Prostate gland (tissue), 2 donors: ENCODE measurements at places on chromosomes 16 and 17. TPM values are rescaled to one million over a fixed set of nuclear protein-coding genes. Genes with fewer than 3 reads are reported as not detected.

DNA sequence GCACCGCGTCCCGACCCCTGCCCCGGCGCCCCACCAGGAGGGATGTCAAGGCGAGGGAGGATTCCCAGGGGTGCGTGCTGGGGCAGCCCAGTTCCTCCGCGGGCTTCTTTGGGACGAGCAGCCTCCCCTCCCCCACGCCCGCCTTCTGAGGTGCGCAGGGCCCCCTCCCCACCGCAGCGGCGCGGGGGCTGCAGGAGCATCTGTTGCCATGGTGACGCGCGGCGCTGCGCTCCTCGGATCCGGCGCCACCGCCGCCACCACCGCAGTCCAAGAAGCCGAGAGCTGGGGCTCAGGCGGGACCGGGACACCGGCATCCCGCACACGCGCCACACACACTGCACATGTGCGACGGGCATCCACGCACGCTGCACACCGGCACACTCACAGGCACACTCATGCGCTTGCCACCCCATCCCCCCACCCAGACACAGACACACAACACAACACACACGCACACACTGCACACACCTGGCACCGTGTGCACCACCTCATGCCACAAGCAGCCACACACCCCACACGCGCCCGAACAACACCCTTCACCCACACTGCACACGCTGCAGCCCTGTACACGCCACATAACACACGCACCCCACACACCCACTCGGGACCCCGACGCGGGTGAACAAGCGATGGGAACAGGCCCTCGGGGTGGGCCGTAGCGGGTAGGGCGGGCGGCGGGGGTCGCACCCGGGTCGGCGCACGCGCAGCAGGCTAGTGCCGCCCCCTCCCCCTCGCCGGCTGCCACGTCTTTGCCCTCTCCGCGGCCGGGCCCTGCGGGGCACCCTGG lies 17.0 kb downstream of the ENPP7 start:
- H3K36me3 ChIP-seq, result no peaks in the 10 kb centered on the region
- no peak overlapping the region for H3K27ac ChIP-seq
- no peak overlapping the region for H3K4me3 ChIP-seq
- H3K27me3 ChIP-seq, result peaks cover 17% of the 10 kb centered on the region

- no peaks in the 10 kb centered on the region for H3K27me3 ChIP-seq
- H3K27ac ChIP-seq, result no peak overlapping the region
- H3K36me3 ChIP-seq, result no peaks in the 10 kb centered on the region
- no peaks in the 10 kb centered on the region for H3K4me1 ChIP-seq
- no peak overlapping the region for H3K4me3 ChIP-seq
- DNase-seq, result no peak
Measured at GRCh38 chr16:72884573-72884972, 163.4 kb downstream of the ZFHX3 start.

DNA sequence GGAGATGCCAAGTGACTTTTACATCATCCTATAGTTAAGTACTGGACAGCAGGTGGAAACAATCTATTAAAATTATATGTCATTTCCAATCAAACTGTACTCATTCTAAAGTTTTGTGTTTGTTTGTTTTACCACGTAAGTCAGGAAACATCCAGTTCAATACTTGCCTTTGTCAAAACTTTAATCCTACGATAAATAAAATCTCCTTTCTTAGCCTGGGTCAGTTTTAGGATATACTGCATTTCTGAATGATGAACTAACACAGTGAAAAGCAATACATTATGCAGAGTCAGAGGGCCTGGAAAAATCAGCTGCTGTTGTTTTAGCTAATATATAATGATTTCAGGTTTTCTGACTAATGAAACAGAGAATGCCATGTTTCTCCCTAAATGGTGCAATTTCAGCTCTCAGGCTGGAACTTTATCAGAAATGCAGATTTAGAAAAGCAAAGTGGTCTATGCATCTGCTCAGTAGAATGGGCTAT lies 756.4 kb downstream of the CDH11 start:
- H3K36me3 ChIP-seq, result no peaks in the 10 kb centered on the region
- H3K27me3 ChIP-seq, result no peaks in the 10 kb centered on the region
- H3K27ac ChIP-seq, result no peak overlapping the region
- H3K4me3 ChIP-seq, result no peak overlapping the region
- no peaks in the 10 kb centered on the region for H3K4me1 ChIP-seq

GRCh38 chr16:67549240-67549639 lies 13.1 kb upstream of the CTCF start:
- no peak overlapping the region for H3K4me3 ChIP-seq
- DNase-seq, result no peak
- no peaks in the 10 kb centered on the region for H3K4me1 ChIP-seq
- no peak overlapping the region for H3K27ac ChIP-seq
- no peaks in the 10 kb centered on the region for H3K36me3 ChIP-seq

GRCh38 chr17:21199856-21200255 lies 14.1 kb downstream of the TMEM11 start:
- peaks cover 20% of the 10 kb centered on the region for H3K4me1 ChIP-seq
- no peak for DNase-seq
- H3K27me3 ChIP-seq, result no peaks in the 10 kb centered on the region
- no peak overlapping the region for H3K4me3 ChIP-seq

GRCh38 chr16:29760567-29761279 lies 14.9 kb upstream of the C16orf54 start:
- H3K27me3 ChIP-seq, result no peaks in the 10 kb centered on the region
- H3K36me3 ChIP-seq, result no peaks in the 10 kb centered on the region
- no peak overlapping the region for H3K27ac ChIP-seq
- no peak for DNase-seq

DNA sequence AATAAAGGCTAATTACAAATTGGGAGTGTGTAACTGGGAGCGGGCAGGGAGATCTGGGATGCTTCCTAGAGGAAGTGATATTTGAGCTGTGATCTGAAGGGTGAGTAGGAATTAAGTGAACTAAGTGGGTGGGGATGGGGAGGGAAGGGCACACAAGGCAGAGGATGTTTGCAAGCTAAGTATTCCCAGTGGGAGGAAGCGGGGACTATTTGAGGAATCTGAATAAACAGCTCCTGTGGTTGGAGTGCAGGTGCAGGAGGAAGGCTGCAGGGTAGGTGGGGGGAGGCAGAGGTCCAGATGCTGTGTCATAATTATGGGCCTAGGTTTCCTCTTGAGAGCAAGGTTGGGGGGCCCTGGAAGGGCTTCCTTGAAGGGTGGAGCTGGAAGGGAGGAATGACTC lies 102.1 kb upstream of the HS3ST2 start:
- no peaks in the 10 kb centered on the region for H3K4me1 ChIP-seq
- no peak for DNase-seq
- H3K36me3 ChIP-seq, result no peaks in the 10 kb centered on the region
- no peaks in the 10 kb centered on the region for H3K27me3 ChIP-seq
- H3K27ac ChIP-seq, result no peak overlapping the region
- no peak overlapping the region for H3K4me3 ChIP-seq

DNA sequence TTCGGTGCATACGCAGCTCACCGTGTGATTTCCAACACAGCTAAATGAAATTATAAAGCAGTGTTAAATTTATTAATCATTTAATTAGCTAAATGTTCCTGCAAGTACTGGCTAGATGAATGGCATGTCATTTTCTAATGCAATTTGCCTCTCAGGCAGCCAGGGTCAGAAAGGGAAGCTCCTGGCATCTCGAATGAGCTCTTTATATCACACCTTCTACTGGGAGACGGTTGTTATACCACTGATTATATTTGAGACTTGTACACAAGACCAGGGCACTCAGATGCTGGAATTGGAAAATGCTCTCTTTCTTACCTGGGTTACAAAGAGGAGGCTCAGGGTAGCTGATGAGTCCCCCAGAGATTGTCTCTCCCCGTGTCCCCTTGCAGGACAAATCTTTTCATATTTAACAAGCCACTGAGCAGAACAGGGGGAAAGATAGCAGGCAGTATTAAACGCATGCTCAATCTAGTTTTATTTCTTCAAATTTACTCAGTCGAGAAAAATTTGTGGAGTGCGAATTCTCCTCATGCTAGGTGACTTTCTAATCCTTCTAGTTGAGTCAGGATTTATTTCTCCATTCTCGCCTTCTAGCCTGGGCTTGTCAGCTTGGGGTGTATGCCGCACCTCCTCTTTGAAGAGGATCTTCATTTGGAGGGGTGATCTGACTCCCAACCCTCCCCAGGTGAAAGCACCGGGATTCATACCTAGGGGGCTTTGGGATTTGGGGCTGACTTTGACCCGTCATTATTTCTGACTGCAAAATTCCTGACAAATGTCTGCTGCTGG lies 441.1 kb downstream of the MAF start:
- H3K4me3 ChIP-seq, result no peak overlapping the region
- H3K27ac ChIP-seq, result no peak overlapping the region
- no peak for DNase-seq

GRCh38 chr16:65244787-65245186 lies 122.9 kb upstream of the CDH11 start:
- no peak overlapping the region for H3K4me3 ChIP-seq
- no peaks in the 10 kb centered on the region for H3K36me3 ChIP-seq
- H3K27me3 ChIP-seq, result no peaks in the 10 kb centered on the region
- no peaks in the 10 kb centered on the region for H3K4me1 ChIP-seq

DNA sequence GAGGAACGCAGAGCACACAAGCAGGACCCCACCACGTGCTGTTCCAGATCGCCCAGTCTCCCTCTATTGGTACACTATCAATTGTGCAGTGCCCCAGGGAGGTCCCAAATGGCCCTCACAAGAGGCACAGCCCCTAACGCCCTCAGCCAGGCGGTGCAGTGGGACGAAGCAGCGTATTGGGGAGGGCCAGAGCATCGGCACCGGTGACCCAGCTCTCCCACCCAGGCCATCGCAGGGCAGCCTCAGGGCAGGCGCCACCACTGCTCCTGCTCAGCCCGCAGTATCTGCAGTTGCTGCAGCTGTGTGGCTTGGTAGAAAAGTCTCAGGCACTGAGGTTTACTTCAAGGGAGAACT lies 5.9 kb upstream of the FAAP100 start:
- no peaks in the 10 kb centered on the region for H3K36me3 ChIP-seq
- no peak overlapping the region for H3K27ac ChIP-seq
- peaks cover 4% of the 10 kb centered on the region for H3K4me1 ChIP-seq
- no peak overlapping the region for H3K4me3 ChIP-seq
- DNase-seq, result no peak
- no peaks in the 10 kb centered on the region for H3K27me3 ChIP-seq

DNA sequence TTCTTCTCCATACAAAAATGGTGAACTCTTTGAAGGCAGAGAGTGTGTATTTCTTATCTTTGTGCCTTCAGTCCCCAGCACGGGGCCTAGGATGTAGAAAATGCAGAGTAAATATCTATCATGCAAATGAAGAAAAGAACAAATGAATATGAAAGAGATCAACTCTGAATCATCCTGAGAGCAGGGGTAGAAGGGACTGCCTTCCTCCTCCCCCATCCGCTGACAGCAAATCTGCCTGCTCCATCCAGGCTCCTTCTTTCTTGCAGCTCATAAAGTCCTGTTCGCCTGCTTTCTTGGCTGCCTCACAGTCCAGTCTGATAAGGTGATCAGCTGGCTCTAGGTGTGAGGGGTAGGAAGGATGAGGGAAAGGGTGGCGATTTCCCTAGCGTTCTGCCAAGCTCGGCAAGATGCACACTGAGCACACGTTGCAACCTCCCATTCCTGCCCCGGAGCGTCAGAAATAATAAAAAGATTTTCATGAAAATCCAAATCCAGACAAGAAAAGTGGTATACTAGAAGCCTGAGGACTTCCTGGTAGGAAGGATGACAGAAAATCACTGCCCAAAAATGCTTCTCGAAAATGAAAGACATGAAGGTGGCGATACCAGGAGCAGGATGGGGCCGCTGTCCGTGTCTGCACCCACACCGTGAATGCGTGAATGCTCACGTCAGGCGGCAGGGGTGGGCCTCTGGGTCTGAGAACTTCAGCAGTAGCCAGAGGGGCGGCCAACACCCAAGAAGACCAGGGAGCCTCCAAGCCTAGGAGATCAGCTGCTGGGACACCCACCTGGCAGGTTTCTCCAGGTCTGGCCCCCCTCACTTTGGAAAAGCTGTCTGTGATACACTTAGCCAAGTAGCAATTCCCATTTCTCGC lies 67.1 kb downstream of the VPS53 start:
- H3K36me3 ChIP-seq, result no peaks in the 10 kb centered on the region
- H3K27ac ChIP-seq, result no peak overlapping the region
- H3K4me3 ChIP-seq, result no peak overlapping the region
- DNase-seq, result no peak
- no peaks in the 10 kb centered on the region for H3K27me3 ChIP-seq

DNA sequence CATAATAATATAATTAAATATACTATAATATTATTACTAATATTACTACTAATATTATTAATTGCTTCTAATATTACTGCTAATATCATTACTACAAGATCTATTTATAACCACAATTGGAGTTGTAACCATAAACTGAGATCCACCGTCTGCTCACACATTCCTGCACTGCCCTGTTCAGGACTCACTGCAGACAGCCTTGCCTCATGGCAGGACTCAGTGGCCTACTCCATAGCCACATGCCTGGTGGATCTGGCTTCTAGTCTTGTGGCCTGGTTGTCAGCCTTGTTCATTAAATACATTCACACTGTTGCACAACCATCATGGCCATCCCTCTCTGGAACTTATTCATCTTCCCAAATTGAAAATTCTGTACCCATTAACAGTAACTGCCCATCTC lies 48.0 kb downstream of the SRL start:
- H3K27me3 ChIP-seq, result no peaks in the 10 kb centered on the region
- no peak for DNase-seq
- no peaks in the 10 kb centered on the region for H3K4me1 ChIP-seq
- H3K36me3 ChIP-seq, result no peaks in the 10 kb centered on the region

DNA sequence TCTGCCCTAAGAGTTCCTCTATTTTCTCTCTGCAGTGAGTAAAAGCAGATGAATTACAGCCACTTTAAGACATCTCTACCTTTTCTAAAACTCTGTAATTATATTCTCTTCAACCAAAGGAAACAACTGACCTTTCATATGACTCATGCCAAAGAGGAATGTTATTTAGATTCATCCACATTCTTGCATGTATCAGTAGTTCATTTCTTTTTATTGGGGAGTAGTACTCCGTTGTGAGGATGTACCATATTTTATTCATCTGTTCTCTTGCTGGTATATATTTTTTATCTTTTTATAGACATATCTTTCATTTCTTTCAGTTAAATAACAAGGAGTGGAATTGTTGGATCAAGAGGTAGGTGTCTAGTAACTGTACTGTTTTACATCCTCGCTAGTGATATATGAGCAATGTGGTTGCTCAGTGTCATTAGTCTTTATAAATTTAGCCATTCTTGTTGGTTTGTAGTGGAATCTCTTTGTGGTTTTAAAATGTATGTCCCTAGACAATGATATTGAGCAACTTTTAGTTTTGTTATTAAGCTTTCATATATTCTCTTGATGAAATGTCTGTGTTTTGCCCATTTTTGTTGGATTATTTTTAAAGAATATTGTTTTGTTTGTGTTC lies 7.8 kb upstream of the MYH8 start:
- H3K36me3 ChIP-seq, result no peaks in the 10 kb centered on the region
- no peaks in the 10 kb centered on the region for H3K4me1 ChIP-seq
- DNase-seq, result no peak
- no peak overlapping the region for H3K4me3 ChIP-seq
- H3K27me3 ChIP-seq, result no peaks in the 10 kb centered on the region
- no peak overlapping the region for H3K27ac ChIP-seq

- no peaks in the 10 kb centered on the region for H3K27me3 ChIP-seq
- H3K36me3 ChIP-seq, result no peaks in the 10 kb centered on the region
- DNase-seq, result no peak
- no peak overlapping the region for H3K27ac ChIP-seq
Measured at GRCh38 chr17:68567035-68567434, 34.1 kb downstream of the FAM20A start.

The SYT17 gene
- 32.4 TPM for total RNA-seq

The CCL11 gene
- not detected for total RNA-seq

The KLHL36 gene
- 106 TPM for total RNA-seq

The UMOD gene
- 1.5 TPM for total RNA-seq

The SCNN1B gene
- 9.2 TPM for total RNA-seq

The IGF2BP1 gene
- not detected for total RNA-seq
